ENCODE measurements at places on chromosomes 4 and X.

- no peak for DNase-seq
Observed at GRCh38 chr4:184444953-184445309, 29.4 kb downstream of the IRF2 start.

DNA sequence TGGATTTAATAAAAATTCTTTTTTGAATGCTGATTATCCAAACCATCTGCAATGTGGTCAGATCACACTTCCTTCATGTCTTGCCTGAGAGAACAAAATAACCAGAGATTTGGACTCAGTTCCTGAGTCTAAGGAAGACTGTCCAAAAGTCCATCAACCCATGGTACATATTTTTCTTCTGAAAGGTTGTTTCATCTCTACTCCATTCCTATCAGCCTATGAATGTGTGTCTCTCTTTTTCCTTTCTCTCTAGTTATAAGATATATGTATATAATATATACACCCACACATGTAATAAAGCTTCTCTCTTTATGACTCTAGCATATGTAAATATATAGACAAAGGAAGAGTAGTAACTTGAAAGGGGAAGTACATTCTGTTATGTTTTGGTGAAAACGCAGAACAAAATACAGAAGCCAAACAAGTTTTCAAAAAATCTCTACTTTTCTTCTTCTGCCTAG lies 226.9 kb downstream of the ARHGAP24 start:
- DNase-seq = no peak

DNA sequence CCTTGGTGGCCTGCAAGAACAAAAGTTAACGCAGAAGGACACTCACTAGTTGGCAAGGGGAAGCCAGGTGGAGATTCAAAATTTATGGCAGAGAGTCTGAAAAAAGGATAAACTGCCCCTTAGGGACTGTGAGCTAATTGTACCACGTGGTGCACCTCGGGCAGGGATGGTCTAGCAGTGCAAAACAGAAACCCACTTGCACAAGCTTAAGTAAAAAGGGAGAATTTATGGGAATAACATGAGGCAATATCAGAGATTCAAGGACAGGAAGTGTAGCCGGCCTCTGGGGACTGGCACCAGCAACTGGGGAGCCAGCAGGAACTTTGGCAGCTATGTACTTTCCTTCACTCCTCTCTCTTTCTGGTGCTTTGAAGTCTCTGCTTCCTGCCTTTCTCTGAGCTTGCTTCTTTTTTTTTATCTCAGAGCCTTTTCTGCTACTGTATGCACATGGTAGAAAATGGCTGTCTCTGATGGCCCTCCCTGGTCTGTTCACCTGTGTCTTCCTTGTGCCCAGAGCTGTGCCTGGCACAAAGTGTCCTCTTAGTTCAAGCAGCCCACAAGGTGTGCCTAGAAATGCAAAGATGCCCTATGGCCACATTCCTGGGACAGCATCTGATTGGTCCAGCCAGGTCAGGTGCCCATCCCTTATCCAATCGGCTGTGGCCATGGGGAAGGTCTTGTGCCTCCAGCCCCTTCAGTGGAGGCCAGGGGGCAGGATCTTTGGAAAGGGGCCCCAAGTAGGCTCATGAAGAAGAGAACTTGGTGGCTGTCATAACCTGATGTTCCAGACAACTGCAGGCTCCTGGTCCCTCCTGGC lies 114.8 kb upstream of the ATP6AP2 start:
- DNase-seq = no peak

GRCh38 chr4:112284166-112284565 lies 1.5 kb downstream of the TIFA start:
- DNase-seq = no peak

DNA sequence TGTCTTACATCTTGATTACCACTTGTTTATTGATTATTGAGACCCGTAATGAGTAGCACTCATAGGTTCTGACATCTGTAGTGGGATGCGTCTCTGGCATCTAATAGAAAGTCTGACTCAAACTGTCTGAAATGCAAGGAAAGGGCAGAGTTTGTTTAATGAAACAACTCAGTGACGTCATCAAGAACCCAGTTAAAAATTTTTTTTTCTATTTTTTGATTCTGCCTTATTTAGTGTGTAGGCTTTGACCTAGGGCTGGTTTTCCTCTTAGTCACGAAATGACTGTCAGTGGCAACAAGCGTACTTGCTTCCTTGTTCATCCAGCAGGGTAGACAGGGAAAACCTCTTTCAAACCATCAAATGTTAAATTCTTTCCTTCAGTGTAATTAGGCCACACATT lies 3.1 kb upstream of the CDKL5 start:
- DNase-seq = no peak

- no peak for DNase-seq
Observed at GRCh38 chr4:18691431-18692200, 670.1 kb upstream of the LCORL start.

- no peak for DNase-seq
Observed at GRCh38 chr4:112515198-112516065, 548 bp downstream of the NEUROG2 start.

DNA sequence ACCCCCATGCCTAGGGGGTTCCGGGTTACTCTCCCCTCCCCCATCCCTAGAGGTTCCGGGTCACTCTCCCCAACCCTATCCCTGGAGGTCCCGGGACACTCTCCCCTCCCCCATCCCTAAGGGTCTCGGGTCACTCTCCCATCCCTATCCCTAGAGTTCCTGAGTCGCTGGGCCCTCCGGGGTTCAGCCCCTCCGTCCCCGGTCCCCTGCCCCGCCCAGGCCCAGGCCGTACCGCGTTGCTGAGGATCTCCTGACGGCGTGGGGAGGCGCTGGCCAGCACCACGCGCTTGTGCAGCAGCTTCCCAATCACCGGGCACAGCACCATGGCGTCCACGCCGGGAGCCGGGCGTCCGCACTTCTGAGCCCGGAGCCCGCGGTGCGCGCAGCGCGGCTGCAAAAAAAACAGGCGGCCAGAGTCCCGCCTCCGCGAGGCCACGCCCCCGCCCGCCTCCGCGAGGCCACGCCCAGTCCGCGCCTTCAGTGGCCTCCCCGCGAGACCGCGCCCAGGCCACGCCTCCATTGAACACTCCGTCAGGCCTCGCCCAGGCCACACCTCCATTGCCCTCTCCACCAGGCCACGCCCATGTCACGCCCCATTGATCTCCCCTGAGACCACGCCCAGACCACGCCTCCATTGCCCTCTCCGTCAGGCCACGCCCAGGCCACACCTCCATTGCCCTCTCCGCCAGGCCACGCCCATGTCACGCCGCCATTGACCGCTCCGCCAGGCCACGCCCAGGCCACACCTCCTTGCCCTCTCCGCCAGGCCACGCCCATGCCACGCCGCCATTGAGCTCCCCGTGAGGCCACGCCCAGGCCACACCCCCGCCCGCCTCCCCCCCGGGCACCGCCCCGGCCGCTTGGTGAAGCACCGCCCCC lies at the start of gene ASMTL:
TSS of gene ASMTL (minus strand) at position 394 of the 879 bp plus-strand sequence. CDS start at position 325, 69 bp downstream.
- no peak for DNase-seq

- DNase-seq = no peak
Observed at GRCh38 chr4:110848787-110849186, 225.9 kb upstream of the PITX2 start.

DNA sequence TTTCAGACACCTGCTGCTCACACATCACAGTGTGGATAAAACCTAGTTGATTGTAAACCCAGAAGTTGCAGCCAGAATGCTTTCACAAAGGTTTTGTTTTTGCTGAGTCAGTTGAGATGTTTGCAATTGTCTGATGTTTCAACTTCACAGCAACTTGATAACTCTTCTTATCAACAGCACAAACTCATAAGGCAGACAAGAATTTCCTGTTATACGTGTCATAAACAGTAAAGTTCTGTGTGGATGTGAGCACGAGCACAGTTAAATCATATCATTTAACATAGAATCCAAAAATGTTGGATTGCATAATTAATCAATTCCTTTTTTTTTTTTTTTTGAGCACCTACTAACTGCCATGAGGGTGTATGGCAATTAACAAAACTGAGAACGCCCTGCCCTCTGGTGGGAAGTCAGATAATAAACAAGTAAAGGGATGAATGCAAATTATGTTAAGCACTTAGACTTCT lies 512.2 kb downstream of the PDHA2 start:
- no peak for DNase-seq

- DNase-seq = no peak
Observed at GRCh38 chrX:46791927-46792809, 33.2 kb upstream of the SLC9A7 start.

DNA sequence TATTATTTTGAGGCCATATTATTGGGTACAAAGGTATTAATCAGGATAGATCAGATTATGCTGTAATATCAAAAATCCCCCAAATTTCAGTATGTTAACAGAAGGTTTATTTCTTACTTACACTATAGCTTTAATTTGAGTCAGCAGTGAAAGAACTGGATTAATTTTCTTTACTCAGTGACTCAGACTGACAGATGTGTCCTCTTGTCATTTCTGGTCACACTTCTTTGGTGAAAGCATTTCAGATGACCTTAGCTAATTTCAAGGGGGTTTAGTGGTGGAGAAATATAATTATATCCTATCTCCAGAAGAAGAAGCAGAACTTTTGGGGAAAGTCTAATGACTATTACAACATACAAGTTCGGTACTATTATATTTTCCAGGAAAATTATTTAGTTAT lies 12.4 kb downstream of the DDIT4L start:
- no peak for DNase-seq

- DNase-seq = no peak
Observed at GRCh38 chrX:88672261-88672660, 74.8 kb upstream of the CPXCR1 start.

GRCh38 chr4:120085705-120086104 lies 19.1 kb upstream of the MAD2L1 start:
- no peak for DNase-seq

GRCh38 chr4:45102716-45103115 lies 376.4 kb upstream of the GNPDA2 start:
- DNase-seq = no peak

- no peak for DNase-seq
Observed at GRCh38 chr4:1609901-1610790, 74.0 kb downstream of the FAM53A start.

DNA sequence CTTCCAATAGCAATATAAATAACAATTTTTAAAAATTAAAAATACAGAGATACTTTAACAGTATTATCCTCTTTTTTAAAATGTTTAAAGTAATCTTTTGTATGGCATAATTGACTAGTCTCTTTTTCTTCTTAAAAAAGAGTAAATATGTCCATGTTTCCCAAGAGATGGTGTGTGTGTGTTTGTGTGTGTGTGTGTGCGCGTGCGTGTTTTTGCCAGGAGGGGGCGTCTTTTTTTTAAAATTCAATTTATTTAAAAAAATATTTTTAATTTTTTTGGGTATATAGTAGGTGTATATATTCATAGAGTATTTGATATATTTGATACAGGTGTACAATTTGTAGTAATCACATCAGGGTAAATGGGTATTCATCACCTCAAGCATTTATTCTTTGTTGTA lies 1073.7 kb downstream of the PCDH7 start:
- DNase-seq = no peak

GRCh38 chr4:73743281-73743680 lies 2.9 kb downstream of the CXCL8 start:
- DNase-seq = no peak

DNA sequence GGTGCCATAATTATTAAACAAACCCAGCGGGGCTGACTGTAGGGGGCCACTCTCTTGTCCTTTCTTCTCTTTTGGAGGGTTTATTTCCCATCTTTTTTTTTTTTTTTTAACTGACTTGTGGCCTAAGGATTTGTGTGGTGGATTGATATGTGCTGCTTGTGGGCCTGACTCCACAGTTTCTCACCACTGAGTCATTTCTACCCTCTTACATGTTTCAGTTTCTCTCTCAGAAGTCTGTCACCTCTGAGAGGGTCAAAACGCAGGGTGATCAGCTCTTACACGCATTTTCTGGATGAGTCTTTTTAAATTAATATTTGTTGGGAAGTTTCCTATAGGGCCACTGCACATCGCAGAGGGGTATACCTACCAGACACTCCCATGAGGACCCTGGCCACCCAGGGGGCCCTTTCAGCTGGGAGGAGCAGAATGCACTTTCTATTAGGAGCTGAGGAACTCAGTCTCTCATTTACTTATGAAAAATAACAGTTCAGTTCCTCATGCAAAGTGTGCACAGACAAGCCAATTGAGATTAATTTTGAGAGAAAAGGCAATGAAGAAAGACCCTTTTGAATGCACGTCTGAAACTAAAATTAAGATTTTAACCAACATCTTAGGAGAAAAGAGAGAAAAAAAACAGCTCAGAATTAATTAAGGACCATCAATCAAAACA lies 407.9 kb downstream of the TECRL start:
- no peak for DNase-seq

- no peak for DNase-seq
Observed at GRCh38 chrX:133370696-133371275, 44.5 kb downstream of the GPC4 start.

GRCh38 chr4:108731006-108731405 lies 31.8 kb downstream of the ETNPPL start:
- no peak for DNase-seq

DNA sequence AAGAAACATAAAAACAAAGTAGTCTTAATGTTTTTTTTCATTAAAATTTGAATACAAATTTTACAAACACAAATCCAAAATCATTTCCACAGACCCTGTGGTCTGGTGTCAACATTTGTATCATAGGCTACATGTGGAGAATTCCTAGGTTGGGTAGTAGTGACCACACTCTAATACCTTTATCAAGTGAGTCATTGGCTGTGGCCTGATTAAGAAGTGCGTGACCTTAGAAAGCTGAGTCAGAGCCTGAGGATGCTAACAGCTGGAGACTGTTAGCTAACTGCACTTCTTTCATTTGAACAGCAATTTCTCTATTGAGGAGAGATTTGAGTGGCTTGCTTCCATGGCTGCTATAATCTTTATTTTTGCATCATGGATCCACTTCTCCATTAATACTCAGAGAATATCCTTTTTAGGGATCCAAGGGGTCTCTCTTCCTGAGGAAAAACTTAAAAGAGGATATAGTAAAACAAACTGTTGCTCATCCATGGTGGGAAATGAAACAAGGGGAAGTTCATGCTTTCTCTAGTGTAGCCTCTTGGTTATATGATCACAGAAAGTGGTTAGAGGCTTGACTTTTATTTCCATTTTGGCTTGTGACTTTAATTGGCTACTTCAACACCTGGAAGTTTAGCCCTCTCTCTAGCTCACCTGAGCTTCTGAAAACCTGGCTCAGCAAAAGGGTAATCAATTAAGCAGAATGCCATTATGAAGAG lies 335.8 kb downstream of the PABPC4L start:
- DNase-seq = no peak

DNA sequence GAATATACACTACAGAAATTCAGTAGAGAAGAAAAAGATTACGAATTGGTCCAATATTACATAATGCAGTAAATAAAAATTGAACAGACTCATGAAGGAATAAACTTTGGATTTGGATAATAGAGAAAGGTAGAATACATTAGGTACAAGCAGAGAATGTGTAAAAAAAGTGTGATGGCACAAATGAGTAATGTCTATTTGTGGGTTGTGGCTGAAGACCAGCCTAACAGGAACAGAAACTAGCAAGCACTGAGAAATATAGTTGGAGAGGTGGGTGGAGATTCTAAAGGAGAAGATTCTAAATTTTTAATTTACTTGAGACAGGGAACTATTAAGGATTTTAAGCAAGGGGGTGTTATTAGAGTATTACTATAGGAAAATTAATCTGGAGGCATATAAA lies 15.2 kb upstream of the CLOCK start:
- no peak for DNase-seq

Measured in NCI-H510A (cell line).